T-cell (primary cell): ENCODE measurements at places on chromosomes 2 and 18.
A peak's percentile ranks its signal among the peaks of the same experiment; 100 is the strongest.

DNA sequence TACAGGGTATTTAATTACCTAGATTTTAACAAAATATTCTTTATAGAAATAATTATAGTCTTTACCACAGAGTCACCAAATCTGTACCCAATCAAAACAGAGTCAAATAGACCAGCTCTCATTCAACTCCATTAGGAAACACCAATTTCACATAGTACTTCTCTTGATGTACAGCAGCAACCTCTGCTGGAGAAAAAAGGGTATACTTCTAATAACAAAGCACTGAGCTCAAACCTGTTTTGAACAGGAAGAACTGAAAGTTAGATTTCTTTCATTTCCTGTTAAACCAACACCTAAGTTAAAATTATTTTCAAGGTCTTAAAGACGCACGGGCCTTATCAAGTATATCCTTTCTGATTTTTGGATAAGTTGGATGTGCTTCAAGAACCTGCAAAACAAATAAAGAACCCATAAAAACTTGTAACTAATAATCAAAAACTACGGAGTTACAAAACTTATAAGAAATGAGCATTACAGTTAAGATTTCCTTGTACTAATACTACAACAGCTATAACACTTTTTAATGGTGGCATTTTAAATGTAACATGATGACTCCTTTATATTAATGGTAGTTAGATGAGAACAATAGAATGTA lies 79.0 kb downstream of the TTC21B start:
- no peak for DNase-seq

GRCh38 chr18:11969904-11970835 lies 11.1 kb upstream of the IMPA2 start:
- no peak for DNase-seq

DNA sequence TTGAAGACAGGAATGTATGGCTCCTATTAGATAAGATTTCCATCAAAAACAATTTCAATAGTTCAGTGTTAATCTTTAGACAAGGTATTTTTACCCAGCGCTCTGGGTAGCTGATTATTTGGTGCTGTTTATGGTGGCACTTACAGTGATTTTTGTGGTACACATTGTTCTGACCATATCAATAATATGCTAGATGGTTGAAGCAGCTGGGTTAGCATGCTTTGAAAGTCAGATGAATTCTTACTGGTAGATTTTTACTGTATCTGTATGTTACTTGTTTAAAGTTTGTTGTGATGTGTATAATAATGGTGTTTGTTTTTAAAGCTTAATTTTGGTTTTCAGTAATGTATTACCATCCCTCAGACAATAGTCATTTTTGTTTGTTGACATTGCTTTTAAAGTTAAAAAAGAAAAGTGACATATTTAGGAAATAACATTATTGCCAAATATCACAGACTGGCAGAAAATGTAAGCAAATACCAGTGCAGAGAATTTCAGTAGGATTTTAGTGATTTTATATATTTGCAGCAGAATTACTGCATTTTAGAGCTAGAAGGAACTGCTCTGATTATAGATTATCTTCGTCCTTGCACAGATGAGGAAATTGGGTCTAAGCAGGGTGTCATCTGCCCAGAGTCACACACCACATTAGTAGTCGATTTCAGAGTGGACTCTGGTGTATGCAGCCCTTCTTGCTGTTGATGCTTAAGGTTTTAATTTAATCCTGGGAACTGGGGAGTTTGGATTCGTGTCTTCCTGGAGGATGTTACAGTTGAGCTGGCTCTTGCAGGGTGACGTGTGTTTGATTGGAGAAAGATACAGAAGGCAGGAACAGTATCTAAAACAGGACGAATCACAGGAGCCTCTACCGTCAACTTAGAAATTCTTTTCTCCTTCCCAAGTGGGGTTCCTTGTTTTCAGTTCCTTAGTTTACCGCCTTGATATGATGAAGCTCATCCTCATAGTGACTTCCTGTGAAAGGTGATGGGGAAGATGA lies 6.6 kb downstream of the SOCS6 start:
- no peak for DNase-seq

GRCh38 chr2:23445450-23445868 lies 60.5 kb downstream of the KLHL29 start:
- no peak for DNase-seq

DNA sequence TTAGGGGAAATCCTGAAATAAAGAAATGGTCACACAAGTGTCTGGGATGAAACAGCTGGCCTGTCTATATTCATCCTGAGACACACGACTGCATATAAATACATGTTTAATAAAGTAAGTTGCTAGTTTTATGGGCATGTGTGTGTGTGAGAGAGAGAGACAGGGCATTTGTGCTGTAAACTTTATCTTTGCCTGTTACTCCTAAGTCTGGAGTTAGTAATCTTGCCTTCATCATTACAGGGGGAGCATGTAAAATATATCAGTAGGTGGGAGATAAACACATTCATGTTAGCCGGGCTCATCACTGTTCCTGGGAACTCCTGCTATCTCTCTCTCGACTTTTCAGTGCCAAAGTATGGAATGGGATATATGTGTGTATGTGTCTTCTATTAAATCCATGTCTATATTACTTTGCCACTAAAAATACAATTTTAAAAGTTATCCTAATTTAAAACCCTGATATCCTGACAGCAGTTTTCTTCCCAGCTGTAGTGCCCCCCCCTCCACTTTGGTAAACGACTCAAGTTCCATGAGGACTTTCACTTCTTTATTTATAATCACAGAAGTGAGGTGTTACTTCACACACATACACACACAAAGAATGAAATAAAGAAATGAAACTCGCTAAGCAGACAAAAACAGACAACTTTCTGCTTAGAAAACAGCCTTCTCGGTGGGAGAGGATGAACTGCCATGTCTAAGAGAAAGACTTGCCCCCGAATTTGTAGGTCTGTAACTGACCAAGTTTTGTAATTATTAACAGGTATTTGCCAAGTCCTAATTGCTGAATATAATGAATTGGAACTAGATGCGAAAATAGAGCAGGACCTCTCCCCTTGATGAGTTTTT lies 947 bp downstream of the ZEB2 start:
- no peak for DNase-seq

DNA sequence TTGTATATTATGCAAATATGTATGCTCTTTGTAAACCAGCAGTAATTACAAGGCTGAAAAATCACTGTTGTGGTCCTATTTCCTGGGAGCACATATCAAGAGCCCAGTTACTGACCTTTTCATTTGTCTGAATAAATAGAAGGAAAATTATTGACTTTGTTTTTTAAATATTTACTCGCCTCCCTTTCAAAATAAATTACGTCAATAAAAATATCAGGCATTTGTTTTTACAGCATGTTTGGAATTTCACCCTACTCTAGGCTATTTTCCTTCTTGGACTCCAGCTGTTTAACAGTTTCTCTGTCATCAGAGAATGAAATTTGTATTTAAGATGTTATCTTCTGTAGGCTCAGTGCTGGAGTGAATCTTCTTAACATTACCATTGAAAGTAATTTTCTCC lies 59.9 kb upstream of the LRATD1 start:
- no peak for DNase-seq

DNA sequence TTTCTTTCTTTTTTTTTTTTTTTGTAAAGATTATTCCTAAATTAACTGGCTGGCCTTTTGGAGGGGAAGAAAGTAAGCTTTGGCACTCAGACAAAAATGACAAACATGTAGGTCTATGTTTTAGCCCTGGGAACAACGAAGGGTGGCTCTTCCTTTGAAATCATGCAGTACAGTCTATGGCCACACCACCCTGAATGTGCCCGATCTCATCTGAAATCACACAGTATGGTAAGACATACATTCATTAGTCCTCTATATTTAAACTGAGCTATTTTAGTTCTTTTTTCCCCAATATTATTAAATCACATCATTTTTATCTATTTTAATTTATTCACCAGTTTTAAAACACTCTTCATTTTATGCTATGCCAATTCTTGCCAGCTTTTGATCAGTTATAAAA lies 48.2 kb downstream of the PLA2R1 start:
- no peak for DNase-seq

GRCh38 chr2:239316562-239317465 lies 84.0 kb downstream of the HDAC4 start:
- DNase-seq, result no peak

DNA sequence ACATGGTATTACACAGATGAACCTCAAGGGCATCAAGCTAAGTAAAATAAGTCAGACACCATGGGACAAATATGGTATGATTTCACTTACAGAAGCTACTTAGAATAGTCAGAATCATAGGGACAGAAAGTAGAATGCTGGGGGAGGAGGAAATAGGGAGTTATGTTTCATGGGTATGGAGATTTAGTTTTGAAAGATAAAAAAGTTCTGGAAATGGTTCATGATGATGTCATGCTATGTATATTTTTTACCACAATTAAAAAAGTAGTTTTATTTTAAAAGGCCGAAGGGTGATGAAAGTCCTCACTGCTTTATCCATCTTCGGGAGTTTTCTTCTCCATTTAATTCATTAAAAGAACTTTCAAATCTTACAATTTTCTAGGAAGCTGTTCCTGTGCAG lies 181.9 kb downstream of the CALCRL start:
- DNase-seq, result no peak

GRCh38 chr2:207257251-207258250 lies 91.8 kb upstream of the KLF7 start:
- DNase-seq, result no peak

GRCh38 chr2:224894356-224894755 lies 147.9 kb downstream of the DOCK10 start:
- DNase-seq, result peak; percentile 17

GRCh38 chr2:149473521-149473920 lies 114.1 kb downstream of the MMADHC start:
- no peak for DNase-seq

DNA sequence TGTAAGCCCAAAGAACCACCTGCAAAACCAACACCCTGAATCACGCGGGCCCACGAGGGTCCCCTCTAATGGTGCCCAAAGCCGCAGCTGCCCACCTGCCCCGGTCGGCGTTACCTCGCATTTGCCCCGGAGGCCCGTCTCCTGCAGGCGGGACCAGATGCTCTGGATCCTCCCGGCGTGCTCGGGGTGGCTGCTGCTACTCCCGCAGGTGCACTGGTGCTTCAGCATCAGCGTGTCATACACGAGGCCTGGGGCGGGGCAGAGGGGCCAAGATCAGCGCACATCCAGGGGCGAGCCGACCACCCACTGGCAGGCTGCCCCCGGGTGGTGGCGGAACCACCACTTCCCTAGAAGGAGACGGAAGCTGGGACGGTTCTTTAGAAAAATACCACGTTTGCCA lies 260.1 kb downstream of the TWIST2 start:
- DNase-seq, result no peak

DNA sequence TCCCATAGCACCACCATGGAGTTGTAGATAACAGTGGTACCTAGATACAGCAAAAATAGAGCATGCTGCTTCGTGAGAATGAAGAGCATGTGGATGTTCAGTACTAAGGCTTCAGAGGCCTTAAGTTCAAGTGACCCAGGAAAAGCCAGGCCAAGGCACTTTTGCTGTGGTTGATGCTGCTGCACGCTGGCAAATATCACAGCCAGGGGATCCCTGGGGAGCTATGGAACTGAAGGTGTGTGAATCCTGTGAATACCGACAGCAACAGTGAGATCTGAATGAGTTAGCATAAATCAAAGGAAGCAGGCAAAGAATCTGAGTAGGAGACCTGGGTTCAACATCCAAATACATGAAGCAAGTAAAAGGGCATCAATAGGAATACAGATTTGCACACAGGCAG lies 158.6 kb upstream of the THUMPD2 start:
- DNase-seq, result no peak

DNA sequence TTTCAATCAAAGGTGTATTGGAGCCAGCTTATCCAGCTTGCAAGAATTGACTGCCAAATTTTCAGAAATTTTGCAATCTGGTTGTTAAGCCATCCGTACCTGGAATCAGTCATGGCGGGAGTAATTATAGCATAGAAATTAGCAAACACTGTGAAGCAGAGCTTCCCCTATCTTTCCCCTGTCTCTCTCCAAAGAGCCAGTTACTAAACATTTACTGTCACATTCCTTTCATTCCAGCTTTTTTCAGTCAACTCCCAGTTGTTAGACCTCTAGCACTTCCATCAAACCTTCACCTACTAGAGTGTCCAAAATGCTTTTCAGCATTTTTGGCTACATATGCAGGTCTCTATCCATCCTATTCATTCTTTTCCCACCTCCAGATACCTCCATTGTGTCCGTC lies 137.4 kb downstream of the MC4R start:
- no peak for DNase-seq

DNA sequence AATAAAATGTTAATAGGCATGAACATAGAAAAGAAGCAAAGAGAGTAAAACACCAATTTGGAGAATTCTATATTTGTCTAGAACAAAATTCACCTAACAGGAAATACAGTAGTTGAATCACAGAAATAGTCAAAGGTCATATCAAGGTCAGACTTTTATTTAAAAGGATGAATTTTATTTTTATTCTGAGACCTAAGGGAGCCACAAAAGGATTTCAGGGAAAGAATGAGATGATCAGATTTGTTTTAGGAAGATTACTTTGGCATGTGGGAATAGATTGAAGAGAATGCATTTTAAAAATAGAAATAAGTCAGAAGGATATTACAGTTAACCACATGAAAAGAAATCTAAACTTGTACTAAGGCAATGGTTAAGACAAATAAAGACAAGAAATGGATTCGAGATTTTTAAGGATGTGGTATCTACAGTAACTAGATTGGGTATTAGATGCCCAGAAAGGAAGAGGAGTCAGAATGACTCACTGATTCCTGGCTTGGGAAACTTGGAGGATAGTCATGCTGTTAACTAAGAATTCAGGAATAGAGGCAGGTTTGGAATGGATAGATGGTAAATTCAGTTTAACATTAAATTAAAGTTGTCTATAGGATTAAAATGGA lies 56.0 kb downstream of the METTL4 start:
- no peak for DNase-seq

GRCh38 chr2:206150168-206150567 lies 9.1 kb downstream of the NDUFS1 start:
- no peak for DNase-seq

- DNase-seq, result no peak
These were observed 106.9 kb upstream of the MSTN start for GRCh38 chr2:190169221-190170072.

GRCh38 chr18:73136134-73136533 lies 268.3 kb upstream of the NETO1 start:
- no peak for DNase-seq
